ENCODE measurements at places on chromosomes 4 and X.

GRCh38 chrX:153600921-153601320 lies 2.0 kb upstream of the CCNQ start:
- DNase-seq, result no peak

DNA sequence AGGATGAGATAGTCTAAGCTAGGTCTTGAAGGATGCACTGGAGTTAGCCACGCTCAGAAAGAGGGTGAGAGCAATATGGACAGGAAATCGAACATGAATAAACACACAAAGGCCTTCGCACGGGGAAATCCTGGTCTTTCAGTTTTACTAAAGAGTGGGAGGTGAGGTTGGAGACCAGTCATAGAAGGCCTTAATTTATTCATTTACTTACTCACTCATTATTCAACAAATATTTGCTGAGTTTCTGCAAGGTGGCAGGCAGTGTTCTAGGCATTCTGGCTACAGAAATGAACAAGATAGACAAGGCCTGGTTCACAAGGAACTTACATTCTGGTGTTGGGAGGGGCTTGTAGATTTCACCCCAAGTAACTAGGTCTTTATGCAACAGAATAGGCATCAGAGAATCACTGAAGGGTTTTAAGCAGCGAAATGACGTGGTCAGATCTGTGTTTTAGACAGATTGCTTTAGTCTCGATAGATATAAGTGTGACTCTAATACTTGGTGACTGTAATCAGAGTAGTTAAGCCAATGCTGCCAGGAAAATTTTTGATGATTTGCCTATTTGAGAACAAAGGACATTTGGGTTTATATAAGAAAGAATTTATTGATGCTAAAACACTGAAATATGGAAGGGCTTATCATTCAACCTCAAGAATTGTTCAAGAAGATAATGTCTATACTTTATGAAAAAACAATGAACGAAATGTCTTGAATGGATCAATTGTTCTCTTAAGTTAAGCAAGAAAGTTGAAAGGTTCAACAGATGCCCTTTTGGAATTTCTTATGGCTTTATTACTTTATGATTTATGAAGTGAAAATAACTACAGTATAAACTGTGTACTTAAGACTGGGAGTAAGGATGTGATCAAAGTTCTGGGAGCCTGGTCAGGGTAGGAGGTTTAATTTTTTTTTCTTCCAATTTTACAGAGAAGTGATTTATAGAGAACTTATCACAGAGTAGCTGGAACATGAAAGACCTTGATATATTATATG lies 184.4 kb upstream of the CASK start:
- no peak for DNase-seq

GRCh38 chr4:18155067-18156041 lies 133.8 kb upstream of the LCORL start:
- DNase-seq, result no peak

- no peak for DNase-seq
Observed at GRCh38 chr4:181176306-181176705, 1066.9 kb upstream of the TENM3 start.

GRCh38 chr4:53313510-53313909 lies 52.4 kb downstream of the SCFD2 start:
- DNase-seq, result no peak

DNA sequence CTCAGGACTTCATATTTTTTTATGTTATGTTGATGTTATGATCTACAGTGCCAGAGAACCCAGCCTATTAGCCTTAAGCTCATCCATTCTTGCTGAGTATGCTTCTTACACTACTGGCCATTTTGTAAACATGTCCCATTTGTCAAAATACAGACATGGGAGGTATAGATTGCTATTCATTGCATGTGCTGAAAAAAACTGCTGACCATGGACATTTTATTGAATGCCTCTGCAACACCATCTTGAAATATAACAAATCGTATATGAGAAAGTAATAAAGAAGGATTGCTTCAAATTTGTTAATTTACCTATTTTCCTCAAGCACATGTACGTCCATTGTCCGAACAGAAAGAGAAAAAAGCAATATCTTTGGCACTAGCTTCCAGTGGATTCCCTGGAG lies 91.5 kb upstream of the FAM47A start:
- no peak for DNase-seq

All from stimulated activated CD4-positive, alpha-beta T cell treated with anti-CD3 and anti-CD28 coated beads, Interleukin-1b, Interleukin-23, amount 100 ng/mL, for 4 hours (primary cell).